ENCODE measurements at places on chromosomes 6 and 20.

DNA sequence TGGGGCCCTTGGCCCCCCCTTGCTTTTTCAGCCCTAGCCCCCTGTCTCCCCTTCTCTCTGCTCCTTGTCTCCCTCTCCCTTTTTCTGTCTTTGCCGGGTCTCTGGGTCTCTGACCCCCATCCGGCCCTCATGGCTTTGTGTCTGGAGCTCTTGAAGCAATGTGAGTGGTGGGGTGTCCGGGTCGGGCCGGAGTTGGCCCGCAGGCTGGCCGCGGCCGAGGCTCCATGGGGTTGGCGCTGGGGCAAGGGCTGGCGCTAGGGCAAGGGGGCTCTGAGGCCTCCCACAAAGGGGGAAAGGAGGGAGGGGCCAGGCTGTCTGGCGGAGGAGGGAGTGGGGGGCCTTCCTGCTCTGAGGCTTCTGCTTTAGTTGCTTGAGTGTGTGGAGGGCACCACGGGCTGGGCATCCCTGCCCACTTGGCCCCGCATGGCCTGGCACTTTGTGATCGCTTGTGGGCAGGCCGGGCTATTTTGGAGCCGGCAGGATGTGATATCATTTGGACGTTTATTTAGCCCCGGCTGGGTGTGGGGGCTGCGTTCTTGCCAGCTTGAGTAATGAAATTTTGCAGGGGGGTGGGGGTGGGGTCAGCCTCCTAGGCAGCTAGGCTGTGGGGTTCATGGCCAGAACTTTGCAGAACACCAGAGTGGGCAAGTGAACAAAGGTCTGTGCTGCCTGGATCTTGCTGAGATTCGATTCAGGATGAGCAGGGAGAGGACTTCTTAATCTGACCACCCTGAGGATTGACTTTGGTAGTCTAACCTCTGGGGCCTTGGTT lies 78.7 kb upstream of the MYL9 start:
- no peak for DNase-seq

DNA sequence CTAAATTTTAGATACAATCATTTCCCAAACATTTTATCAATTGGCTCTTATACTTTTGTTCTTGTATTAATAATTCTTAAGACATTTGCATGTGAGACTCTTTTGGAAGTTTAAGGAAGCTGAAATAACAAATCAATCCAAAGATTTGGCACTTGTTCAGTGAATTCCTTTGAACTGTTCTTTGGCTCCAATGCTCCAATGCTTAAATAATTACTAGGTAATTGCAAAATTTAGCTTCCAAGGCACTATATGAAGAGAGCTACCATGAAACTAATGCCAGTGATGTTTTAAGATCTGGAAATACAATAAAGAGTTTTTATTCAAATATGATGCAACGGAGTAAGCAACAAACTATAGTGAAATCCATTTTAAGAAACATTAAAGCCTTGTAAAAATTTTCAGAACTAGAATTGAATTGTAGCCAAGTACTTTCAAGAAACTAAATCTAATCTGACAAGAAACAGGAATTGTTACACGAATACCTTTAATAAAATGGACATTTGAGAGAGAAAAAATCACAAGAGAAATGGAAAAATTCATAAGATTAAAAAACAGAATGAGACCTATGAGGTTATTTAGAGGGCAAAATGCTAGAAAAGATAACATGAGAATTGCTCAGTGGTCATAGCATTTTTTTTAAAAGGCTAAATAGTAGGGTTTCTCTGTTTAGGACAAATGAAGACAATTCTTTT lies 43.6 kb upstream of the SMLR1 start:
- DNase-seq: no peak

DNA sequence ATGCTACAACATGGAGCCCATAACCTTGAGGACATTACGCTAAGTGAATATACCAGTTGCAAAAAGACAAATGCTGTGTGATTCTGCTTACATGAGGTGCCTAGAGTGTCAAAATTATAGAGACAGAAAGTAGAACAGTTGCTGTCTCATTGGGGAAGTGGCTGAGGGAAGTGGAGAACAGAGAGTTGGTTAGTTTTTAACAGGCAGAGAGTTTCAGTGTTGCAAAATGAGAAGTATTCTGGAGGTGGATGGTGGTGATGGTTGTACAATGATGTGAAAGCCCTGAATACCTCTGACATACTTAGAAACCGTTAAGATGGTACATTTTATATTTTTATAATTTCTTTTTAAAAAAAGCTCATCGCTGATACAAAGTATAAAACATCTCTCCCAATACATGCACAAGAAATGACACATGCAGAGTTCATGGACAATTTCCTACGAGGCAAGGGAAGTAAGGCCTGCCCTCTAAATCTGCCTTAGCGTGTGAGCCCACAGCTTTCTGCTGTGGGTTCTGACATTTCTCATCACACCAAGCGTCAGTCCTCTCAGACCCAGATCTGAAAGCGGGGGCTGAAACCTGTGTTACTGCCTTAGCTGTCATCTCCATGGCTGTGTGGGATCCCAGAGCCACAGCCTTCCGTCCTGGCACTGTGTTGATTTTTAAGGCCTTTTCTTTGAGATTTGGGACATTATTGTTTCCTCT lies 126.0 kb downstream of the RNASET2 start:
- DNase-seq: no peak

GRCh38 chr6:143949535-143949934 lies 58.5 kb downstream of the PLAGL1 start:
- DNase-seq: no peak

GRCh38 chr6:159376516-159377158 lies 207.4 kb downstream of the FNDC1 start:
- no peak for DNase-seq

Data from osteocyte (in vitro differentiated cells).